Stimulated activated naive B cell treated with anti-CD40 and anti-IgM and Interleukin-4, amounts not matched to agents 10 μg/mL and 1 μg/mL and 100 μg/mL, for 72 hours (primary cell): ENCODE measurements at places on chromosomes 2 and 18.

- no peak for DNase-seq
These were observed 5.1 kb upstream of the STEAP3 start for GRCh38 chr2:119218478-119219064.

- no peak for DNase-seq
These were observed 532.8 kb downstream of the FBXO15 start for GRCh38 chr18:73614812-73615211.

DNA sequence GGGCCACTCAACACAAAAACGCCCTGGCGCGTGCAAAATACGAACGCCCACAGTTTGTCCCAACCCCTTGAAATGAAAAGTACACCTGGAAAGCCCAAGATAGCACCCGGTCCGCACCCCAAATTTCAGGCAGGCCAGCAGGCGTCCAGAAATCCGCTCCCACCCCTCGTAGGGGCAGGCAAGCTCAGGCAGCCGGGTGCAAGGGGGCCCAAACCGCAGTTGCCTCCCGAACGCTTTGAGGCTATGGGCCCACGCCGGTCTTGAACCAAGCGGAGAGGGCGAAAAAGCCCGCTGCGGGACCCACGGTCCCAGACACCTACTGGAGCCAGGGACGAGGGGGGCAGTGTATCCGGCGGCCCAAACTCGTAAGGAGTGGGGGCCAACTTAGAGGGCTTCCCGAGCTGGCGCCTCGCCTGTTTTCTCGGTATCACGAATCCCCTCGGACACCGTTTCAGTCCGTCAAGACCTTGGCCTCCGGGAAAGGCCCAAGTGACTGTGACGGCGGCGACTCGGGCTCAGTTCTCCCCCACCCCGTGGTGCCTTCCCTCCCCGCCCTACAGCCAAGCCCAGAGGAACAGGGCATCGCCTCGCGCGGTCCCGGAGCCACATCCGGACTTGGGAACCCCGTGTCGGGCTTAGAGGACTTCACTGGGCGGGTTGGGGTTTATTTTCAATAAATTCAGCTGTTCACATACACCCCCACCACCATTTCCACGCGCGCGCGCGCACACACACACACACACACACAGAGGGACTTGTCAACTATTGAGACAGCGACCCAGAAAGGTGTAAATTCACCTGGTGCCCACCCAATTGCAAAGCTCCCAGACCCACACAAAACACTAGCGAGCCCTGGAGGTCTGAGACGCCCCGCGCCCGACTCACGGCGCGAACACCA, 6.2 kb upstream of the SATB2 start:
- DNase-seq = no peak

DNA sequence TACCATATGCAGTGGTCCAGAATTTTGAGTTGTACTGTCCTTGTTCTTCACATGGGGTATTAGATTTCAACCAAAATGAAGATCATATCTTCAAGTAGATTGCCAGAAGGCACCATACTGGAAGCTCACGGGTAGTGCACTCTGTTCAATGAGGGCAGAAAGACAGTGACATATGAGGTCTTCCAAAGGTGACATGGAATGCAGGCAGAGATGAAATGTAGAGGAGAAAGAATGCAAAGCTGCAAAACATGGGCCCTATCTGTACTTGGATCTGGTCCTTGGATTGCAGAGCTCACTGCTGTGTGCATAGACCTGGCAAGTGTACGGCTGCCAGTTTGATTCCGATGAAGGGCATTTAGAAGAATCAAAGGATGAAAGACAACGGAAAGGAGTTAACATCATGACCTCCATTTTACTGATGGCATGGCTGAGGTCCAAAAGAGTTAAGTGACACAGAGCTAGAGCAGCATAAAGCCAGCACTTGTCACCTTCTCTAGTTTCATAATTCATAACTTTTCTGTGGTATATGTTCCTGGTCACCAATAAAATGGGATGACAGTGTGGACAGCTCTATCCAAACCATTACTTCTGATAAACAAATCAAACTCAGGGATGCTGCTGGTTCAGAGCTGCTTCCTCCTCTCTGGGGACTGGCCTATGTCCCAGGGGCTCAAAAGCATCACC, 64.7 kb downstream of the BCL2 start:
- DNase-seq = no peak

DNA sequence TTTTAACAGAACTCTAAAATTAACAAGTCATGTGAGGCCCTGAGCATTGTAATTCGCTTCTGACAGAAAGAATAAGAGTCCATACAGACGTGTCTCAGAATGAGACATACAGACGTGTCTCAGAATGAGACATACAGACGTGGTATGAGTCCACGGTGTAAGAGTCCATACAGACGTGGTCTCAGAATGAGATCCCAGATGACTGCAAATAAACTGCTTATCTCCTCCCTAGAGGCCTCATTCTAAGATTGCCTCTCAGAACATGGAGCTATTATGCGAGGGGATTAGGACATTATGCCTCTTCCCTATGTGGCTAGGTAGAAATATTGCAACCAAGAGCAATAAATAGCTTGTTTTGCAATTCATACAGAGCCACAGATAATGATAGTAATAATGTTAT, 63.9 kb downstream of the NEB start:
- no peak for DNase-seq

- no peak for DNase-seq
These were observed 2.8 kb upstream of the SLC20A1 start for GRCh38 chr2:112642966-112643365.

GRCh38 chr2:145383961-145384360, 864.0 kb upstream of the ZEB2 start:
- no peak for DNase-seq
